ENCODE measurements at places on chromosomes 11 and 22.

GRCh38 chr11:2662430-2663299 is 37.1 kb downstream of the KCNQ1OT1 start:
- no peak for DNase-seq

DNA sequence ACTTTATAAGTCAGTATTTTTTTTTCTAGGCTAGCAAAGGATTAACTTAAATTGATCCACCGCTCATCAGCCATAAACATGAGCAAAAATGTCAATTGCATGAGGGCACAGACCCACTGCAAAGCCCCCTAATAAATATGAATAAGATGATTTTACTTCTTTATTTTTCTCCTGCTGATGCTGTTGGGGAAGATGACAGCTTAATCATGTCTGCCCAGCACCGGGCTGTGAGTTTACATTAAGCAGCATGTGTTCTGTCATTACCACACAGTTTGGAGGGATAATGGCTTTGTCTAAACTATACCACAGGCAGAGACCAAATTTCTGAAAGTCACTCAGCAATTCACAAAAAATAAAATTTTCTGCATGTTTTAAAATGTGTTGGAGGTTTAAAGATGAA is 346.3 kb downstream of the LRRC4C start:
- no peak for DNase-seq

GRCh38 chr11:78384231-78384630 is 33.4 kb downstream of the GAB2 start:
- DNase-seq, result no peak

- no peak for DNase-seq
These were observed 977 bp upstream of the PGGHG start for GRCh38 chr11:287821-288477.

DNA sequence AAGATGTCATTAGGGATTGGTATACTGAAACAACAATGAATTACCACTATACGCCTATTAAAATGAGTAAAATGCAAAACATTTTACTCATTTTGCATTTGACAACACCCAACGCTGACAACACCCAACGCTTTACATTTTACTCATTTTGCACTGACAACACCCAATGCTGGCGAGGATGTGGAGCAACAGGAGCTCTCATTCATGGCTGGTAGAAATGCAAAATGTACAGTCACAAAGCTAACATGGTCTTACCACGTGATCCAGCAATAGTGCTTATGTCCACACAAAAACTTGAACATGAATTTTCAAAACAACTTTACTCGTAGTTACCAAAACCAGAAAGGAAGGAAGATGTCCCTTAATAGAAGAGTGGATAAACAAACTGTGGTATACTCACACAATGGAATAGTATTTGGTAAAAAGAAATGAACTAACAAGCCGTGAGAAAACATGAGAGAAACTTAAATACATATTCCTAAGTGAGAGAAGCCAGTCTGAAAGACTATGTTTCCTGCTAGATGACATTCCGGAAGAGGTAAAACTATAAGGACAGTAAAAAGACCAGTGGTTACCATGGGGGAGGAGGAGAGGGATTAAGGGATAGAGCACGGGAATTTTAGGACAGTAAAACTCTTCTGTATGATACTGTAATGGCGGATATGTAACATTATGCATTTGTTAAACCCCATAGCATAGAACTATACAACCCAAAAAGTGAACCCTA is 11.4 kb upstream of the MSANTD2 start:
- DNase-seq, result no peak

- DNase-seq, result no peak
These were observed 74.1 kb downstream of the TRIM29 start for GRCh38 chr11:120063686-120064340.

DNA sequence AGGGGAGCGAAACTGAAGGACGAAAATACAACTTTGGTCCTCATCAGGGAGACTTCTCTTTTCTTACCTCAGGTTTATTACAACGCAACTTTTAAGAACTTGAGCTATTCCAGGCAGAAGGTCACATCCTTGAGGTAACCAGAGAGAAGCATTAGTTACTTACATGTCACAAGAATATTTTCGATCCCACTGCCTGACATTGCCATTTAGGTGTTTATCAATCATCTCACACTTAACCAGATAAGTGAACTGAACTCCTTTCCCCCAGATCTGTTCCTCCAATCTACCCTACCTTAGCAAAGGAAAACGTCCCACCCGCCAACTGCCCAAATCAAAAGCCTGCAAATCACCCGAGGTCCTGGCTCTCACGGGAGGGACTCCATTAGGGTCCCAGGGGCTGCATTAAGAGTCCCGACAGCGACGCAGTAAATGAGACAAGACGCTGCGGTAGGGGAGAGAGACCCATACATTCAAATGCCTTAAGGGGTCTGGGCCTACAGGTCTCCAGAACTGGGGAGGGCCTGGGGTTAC is 734 bp downstream of the ZNF280B start:
- DNase-seq, result no peak

GRCh38 chr22:34072585-34072984 is 152.3 kb upstream of the LARGE1 start:
- no peak for DNase-seq

DNA sequence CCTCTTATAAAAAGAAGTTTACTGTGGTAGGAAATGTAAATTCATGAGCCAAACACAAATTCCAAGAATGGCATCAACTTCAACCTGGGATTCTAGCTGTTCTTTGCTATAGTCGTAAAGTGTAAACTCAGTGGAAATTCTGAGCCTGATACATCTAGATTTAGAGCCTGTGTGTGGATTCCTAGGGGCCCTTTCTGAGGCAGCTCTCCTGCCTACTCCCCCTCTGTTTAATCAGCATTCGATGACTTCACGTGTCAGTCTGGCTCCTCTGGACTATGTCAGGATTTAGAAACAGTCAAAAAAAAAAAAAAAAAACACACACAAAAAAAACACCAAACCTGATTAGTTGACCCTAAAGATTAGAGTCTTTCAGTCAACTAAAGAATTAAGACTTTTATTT is 93.1 kb upstream of the SC5D start:
- DNase-seq, result no peak

DNA sequence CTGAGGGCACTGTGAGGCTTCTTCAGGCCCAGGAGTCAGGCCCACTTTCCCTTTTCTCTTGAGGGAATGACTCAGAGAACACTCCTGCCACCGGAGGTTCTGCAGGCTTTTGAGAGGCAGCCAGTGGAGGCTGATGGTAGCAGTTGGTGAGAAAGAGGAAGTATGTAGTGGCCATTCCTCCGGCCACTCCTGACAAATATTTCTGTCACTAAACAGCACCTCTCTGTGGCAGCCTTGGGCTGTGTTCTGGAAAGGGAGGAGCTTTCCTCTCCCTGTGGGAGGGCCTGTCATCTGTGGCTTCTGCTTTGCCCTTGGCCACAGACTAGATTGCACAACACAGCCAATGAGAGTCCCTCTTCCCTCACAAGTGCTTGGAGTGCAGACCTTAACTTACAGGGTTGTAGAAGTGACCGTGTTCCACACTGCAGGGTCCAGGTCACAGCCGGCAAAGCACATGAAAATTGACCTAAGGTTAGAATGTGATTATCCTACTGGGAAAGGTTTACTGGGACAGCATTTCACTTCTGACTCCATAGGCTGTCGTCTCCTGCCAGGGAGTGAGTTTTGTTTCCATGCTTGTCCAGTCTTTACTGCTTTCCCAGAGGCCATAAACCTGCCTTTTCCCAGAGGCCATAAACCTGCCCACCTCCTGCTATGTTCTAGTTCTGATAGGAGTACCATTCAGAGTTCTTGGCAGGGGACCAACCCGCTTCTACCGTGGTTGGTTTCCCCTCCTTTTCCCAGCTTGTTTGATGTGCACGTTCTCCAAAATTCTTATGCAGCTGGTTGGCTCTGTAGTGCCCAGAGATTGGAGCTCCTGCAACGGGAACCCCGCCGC is 33.3 kb downstream of the MARK2 start:
- DNase-seq, result peak; percentile 95

DNA sequence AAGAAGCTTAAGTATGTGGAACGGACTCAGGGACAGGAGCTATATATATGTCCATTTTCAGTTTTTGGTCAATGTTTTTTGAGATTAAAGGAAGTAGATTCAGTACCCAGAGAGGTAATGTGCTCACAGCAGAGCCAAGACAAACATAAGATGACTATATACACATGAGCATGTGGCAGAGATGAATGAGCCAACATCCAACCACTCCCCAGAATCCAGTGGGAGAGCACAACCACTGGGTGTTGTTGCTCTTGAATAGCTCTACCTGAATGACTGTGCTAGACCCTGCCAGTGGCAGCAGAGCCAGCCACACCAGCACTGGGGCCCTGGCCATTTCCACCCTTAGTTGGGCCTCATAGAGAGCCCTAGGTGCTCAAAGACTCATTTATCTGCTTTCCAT is 10.7 kb upstream of the SYTL2 start:
- DNase-seq, result peak; percentile 82

GRCh38 chr11:49316180-49316579 is 107.8 kb upstream of the FOLH1 start:
- DNase-seq, result no peak

DNA sequence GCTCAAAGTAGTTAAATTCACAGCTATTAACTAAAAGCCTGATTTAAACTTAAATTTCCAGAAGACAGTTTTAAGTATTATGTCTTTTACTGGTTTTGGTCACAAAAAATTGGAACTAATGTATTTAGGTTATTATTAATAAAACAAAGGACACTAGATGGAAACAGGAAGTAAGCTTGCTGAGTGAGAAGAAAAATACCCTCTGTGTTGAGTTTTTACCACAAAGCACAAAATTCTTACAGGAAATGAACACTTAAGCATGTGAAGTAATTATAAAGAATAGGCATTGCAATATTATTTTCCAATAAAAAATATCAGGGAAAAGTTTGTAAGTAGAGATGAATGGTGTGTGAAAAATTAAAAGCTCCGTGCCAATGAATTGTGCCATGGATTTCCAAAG is 46.3 kb downstream of the PIK3C2A start:
- no peak for DNase-seq

GRCh38 chr11:35316161-35316560 is 103.2 kb downstream of the SLC1A2 start:
- DNase-seq, result no peak

- DNase-seq, result no peak
These were observed 290.8 kb upstream of the B3GAT1 start for GRCh38 chr11:134702827-134703226.

DNA sequence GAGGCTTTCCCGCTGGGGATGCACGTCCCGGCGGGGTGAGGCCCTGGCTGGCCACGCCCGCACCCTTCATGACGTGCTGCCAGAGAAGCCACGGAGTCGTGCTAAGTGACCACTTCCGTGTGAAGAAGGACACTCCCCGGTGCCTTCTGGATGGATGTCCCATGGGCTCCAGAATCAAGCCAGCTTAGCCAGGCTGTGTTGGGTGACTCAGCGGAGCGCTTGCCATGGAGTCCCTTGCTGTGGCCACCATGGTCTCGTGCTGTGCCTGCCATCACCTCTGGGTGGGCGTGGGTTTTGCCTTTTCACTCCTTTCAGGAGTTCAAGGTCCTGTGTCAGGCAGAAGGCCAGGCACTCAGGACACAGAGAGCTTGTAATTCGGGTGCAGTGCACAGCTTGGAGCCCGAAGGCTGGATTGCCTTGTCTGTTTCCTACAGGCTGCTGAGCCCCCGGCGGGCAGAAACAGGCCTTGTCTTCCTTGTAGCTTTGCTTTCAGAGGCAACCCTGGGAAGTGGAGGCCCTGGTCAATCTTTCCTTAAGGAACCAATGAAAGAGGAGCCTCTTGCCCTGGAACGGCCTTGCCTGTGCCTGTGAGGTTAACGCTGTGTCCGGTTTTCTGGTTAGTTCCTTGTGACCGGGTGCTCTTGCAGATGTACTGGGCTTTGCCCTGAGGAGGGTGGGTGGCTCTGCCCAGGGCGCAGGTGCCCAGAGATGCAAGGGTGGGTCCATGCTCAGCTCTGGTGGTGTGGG is 268.6 kb downstream of the TBC1D22A start:
- peak; percentile 55 for DNase-seq

GRCh38 chr22:46066691-46067090 is 83.6 kb upstream of the PPARA start:
- peak; percentile 87 for DNase-seq

DNA sequence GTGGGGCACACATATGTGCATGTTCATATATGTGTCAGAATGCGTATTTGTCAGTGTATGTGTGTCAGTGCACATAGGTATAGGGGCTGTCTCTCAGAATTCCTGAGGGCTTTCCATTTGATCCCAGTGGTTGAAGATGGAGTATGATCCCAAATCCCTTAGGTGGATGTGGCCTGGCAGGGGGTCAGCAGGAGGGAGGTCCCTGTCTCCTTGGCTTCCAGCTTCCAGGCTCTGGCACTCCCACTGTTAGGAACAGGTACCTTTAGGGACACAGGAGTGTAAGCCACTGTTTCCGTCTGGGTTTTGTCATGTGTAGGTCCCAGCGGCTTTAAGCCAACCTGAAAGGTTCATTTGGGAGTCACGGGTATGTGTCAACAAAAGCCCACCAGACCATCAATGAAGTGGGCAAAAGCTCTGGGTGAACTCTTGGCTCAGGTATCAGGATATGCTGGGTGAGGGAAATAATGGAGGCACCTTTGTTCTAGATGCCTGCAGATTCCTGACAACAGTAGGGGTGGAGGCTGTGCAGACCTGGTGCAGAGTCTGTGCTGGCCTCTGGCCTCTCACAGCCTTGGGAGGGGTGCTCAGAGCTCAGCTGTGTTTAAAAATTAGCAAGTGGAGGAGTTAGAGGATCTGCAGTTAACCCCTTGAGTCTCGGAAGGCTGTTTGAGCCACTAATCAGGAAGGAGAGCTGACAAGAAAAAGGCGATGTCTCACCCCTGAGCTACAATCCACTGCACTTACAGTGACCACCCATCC is 9.0 kb downstream of the KCNQ1OT1 start:
- no peak for DNase-seq

GRCh38 chr22:38567531-38568285 is 2.3 kb downstream of the DMC1 start:
- no peak for DNase-seq

- peak; percentile 95 for DNase-seq
These were observed 122.3 kb downstream of the RCN1 start for GRCh38 chr11:32213223-32213622.

- peak; percentile 82 for DNase-seq
These were observed 899.6 kb downstream of the OPCML start for GRCh38 chr11:132632641-132633124.

DNA sequence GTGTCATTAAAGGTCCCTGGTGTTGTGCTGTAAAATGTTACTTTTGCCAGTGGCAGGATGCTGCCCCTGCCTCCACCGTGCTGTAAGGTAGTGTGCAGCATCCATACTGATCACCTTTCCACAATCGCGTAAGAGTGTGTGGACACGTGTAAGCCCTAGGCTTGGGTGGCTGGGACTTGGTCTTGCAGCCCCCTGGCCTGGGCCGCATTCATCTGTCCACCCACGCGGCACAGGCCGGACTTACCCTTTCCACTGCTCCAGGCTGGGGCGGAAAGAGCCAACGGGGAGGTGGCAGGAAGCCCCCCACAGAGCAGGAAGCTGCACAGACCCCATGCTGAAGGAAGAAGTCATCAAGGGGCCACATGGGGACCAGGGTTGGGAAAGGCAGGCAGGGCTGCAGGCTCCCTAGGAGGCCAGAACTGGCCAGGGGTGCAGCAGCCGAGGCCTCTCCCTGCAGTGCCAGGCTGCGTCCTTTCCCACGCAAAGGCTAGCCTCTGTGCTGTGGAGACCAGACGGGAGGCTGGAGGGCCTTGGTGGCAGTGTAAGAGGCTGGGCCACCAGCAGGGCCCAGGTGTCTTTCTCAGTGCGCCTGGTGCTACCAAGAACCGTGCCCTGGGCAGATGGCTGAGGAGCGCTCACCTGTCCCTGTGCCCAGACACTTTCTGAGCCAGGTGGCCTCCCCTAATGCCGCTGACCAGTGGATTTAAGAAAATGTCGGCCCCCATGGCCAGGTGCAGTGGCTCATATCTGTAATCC is 11.7 kb upstream of the TMEM191C start:
- no peak for DNase-seq
